ENCODE measurements at places on chromosomes 5 and 9.

GRCh38 chr9:79535534-79535933, 36.2 kb upstream of the TLE4 start:
- no peak for DNase-seq

GRCh38 chr5:179287631-179288030, 57.6 kb downstream of the ADAMTS2 start:
- DNase-seq = peak; percentile 32

DNA sequence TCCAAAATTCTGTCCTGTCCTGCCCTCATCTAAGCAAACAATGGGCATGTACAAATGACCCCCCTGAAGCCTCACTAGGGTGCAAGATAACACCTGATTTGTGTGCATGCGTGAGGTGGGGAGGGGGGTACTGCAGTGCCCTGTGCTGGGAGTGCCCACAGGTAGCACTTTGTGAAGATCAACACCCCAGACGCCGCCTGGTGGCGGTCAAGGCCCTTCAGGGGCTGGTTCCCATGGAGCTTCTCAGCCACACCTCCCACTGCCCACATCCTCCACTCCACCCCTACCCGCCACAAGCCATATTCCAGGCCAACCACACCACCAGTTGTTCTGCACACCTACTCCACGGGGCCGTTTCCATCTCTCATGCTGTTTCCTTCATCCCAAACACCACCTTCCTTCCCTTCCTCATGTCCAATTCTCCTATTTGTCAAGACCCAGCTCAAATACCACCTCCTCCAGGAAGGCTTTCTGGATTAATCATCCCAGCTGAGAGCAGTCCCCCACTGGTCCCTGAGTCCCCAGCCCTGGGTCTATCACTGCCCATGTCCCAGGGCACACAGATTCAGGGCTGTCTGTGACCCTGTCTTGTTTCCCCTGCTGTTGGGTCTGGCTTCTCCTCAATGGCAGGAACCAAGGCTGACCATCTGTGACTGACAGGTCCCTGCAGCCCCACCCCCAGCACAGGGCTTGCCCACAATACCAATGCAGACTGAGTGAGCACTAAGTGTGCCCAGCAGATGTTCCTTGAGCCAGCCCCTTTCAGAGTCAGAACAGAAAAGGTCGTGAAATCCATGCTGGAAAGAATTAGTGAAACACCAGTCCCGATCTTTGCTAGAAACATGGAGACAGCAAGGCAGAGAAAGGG, 178.4 kb downstream of the PAX5 start:
- DNase-seq = no peak

- no peak for DNase-seq
Observed at GRCh38 chr5:140671472-140672125, 1.8 kb downstream of the DND1 start.
